COR-L47 (cell line): ENCODE measurements at places on chromosomes 16 and 17.

- no peak for DNase-seq
Observed at GRCh38 chr17:12789481-12790248, at the start of gene ARHGAP44. Gene ARHGAP44, plus strand, starts transcription at chr17:12789498. Its CDS starts 341 bp downstream, at chr17:12789839.

GRCh38 chr16:59975953-59976352 is 1241.8 kb upstream of the GOT2 start:
- DNase-seq = no peak

DNA sequence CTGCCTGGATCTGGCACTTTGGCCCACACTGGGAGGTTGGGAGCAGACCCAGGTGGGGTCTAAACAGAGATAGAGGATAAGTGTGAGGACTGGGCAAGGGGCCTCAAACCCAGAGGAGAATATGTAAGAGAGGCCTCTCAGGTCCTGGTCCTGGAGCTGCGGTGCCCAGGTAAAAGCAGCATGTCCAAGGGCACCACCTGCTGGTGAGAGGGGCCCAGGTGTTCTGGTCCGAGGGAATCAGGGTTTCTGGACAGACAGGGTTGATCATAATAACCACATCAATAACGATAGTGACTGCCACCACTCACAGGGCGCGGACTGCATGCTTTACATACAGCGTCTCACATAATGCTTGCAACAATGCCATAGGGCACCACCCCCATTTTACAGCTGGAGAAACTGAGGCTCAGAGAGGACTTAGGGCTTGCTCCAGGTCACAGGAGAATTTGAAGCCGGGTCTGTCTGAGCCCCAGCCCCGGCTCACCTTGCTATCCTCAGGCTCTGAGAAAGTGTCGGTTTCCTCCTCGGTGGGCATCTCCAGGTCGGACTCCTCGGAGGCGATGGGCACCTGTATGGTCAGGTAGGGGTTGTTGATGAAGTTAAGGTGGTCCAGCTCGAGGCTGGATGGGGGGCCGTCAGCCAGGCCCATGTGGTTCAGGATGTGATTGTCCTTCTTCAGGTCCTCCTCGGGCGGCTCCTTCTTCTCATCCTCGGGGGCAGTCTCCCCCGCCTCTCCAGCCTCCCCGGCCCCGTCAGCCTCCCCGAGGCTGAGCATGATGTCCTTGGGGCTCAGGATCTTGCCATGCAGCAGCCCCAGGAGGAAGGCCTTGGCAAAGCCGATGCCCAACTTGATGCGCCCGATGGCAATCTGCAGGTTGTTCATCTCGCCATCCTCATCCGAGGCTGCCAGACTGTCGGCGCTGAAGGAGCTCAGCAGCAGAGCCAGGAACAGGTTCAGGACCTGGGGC is 19.1 kb upstream of the CD79B start:
- DNase-seq = no peak

DNA sequence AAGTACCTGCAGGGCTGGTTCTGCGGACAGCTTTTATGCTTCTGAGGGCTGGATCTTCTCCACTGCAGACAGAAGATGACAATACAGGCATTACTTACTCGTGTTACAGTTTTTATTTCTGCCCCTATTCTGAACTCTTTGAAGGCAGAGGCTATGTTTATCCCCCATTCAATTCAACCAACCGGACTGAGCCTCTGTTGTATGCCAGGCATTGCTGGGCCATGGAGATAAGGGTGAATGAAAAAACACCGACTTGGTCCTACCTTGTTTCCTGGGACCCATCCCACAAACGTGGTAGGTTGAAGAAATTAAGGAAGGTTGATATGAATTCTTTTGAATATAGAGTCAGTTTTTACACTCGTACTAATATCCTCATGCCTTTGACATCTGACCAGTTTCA is 10.0 kb upstream of the HP start:
- no peak for DNase-seq

DNA sequence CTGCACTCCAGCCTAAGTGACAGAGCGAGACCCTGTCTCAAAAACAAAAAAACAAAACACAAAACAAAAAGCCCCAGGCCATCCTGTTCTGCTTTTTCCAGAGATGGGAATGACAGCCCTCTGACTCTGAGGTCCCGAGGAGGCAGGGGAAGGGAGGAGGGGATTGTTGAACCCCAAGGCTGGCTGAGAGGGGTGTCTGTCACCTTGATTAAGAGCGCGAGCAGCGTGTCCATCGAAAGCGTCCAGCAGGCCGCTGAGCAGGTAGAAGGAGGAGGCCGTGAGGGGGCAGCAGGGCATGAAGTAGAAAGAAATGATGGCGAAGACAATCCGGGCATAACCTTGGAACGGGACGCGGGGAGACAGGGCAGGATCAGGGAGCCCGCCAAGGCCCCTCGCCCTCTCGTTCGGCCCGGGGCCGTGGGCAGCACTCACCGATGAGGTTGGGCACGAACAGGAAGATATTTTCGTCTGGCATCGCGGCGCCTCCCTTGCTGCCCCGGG is 593 bp downstream of the CDIPT start:
- DNase-seq = no peak

DNA sequence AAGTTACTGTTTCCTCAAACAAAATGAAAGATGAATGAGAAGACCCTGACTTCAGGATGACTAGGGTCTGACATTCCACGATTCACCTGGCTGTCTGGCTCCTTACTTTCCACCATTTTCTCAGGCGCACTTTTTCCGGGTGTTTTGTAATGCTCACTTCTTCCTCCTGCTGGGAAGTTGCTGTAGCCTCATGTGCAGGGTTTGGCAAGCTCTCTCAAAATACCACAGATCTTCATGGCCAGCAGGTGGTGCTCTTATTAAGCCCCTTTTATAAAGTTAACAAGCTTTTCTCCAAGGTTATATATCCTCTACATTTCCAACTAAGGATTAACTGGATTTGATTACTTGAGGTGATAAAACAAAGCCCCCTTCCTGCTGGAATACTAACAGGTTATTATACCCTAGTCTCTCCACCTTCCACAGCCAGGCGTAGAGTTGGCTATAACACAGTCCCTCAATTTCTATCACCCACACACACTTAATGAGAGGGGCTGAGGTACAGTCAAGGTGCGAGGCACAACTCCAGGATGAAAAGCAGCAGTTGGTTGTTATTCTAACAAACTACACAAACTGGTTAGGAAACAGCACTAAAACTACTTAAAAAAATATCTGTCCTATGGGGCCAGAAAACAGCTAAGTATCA is 45.4 kb downstream of the STH start:
- peak; percentile 78 for DNase-seq

- DNase-seq = no peak
Observed at GRCh38 chr16:51109173-51109572, 41.9 kb downstream of the SALL1 start.

DNA sequence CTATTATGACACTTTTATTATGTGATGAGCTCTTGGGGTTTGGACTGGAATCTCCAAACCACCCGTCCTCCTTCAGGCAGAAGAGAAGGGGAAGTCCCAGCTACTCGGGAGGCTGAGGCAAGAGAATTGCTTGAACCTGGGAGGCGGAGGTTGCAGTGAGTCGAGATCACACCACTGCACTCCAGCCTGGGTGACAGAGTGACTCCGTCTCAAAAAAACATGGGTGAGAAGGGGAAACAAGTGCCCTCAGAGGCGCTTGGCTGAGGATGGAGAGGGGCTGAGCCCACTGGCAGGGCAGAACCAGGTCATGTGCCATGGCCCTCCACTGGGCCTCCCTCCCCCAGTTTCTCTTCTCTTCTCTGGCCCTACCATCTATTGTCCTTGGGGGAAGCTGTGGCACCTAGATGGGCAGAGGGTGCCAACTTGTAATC is 120.9 kb upstream of the SMURF2 start:
- DNase-seq = no peak

DNA sequence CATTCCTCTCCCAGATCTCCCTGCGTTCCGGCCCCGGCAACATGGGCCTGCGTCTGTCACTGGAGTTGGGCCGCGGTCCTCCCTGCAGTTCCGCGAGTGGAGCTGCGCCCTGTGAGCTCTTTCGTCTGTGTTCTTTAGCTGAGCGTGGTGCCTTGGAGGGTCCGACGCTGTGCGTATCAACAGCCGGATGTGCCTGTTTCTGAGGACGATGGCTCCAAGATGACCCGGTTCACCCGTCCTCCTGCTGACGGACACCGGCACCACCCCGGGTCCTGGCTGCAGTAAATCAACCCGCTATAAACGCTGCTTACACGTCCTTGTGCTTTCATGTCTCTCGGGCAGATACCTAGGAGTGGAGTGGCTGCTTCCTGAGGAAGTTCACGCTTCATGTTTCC is 44.8 kb upstream of the GNG13 start:
- no peak for DNase-seq

DNA sequence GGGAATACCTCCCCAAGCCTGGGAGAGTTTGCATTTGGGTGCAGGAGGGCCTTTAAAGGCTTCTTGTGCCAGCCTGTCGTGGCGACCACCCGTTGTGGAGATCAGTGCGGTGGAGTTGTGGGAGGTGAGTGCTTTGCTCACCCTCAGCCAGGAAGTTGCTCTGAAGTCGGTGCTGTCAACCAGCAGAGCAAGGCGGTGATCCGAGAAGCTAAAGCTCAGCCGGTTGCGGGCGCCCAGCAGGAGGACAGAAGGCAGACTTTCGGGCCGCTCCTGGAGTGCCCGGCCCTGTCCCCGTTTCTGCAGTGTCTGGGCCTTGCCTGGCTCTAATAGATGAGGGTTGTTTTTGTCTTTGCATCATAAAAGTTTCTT is 1.4 kb downstream of the UBE2I start:
- no peak for DNase-seq

- no peak for DNase-seq
Observed at GRCh38 chr17:45293413-45294211, 23.2 kb downstream of the MAP3K14 start.

DNA sequence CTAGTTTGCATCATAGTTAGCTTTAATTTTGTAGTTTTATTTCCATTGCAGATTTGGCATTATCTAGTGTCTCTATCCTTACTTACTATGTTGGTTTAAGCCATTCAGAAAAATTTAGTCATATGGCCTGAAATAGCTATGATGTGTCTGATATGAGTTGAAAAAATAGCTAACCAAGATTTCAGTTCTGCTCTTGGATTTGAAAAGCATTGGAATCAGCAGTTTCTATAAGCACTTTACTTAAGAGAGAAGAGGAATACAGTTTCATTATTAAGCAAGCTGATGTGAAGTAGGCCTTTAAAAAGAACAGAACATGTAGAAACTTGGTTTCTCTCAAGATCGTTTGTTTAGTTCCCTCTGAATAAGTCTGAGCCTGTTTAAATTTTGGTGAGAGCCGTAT is 25.9 kb downstream of the LPCAT2 start:
- no peak for DNase-seq

DNA sequence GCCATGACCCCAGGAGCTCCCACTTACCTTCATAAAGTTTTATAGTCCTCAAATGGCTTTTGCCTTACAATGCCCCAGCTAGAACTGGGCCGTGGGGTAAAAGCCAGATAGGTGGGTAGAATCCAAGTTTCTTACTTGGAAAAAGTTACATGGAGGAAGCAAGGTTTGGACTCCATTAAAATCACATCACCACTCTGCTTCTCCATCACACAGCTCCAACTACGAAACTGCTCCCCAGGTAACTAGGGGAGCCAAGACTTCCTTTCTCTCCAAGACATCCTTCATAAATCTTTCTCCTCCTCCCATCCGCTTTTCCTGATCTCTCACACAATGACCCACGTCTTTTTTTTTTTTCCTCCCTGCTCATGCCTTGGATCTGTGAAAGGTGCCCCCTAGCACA is 130.8 kb upstream of the RCVRN start:
- no peak for DNase-seq
